ENCODE measurements at places on chromosomes 1 and 21.

GRCh38 chr1:231214918-231215680 lies 25.9 kb upstream of the GNPAT start:
- no peak for DNase-seq

DNA sequence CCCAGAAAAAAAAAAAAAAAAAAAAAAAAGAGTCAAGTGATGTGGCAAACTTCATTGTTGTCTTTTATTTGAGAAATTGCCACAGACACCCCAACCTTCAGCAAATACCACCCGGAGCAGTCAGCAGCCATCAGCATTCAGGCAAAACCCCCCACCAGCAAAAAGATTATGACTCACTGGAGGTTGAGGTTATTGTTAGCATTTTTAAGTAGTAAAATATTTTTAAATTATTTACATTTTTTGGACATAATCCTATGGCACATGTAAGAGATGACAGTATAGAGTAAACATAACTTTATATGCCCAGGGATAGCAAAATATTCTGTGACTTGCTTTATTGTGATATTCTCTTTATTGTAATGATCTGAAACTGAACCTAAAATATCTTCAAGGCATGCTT lies 95.6 kb downstream of the CENPF start:
- no peak for DNase-seq

GRCh38 chr1:218711884-218712674 lies 366.9 kb downstream of the TGFB2 start:
- no peak for DNase-seq

GRCh38 chr1:8641377-8641997 lies 176.0 kb downstream of the RERE start:
- DNase-seq, result no peak

DNA sequence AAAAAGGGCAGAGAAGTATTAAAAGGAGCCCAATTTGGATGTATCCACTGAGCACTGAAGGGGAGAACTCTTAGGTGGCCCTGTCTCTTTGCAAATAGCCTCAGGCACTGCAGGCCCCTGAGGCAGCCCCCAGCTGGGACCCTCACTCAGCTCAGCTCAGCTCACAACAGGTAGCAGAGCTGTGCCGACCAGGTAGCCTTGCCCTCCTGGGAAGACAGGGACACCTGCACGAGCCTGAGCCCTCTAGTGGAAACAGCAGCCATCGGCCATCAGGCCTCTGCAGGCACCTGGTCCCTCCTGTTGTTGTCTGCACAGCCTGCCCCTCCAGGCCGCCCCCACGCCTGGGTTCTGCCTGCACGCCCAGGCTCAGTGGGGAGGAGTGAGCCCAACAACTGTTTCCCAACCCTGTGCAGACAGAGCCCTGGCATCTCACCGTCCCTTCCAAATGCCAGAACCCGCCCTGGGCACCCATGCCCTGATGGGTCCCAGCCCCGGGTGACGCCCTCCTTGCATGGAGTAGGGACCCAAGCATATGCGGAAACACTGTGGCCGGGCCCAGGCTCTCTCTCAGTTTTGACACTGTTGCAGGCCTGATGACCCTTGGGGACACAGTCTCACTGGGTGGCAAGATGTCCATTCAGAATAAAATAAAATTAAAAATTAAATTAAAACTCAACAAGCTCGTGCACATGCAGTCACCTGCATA lies 60.0 kb upstream of the AJAP1 start:
- DNase-seq, result no peak

DNA sequence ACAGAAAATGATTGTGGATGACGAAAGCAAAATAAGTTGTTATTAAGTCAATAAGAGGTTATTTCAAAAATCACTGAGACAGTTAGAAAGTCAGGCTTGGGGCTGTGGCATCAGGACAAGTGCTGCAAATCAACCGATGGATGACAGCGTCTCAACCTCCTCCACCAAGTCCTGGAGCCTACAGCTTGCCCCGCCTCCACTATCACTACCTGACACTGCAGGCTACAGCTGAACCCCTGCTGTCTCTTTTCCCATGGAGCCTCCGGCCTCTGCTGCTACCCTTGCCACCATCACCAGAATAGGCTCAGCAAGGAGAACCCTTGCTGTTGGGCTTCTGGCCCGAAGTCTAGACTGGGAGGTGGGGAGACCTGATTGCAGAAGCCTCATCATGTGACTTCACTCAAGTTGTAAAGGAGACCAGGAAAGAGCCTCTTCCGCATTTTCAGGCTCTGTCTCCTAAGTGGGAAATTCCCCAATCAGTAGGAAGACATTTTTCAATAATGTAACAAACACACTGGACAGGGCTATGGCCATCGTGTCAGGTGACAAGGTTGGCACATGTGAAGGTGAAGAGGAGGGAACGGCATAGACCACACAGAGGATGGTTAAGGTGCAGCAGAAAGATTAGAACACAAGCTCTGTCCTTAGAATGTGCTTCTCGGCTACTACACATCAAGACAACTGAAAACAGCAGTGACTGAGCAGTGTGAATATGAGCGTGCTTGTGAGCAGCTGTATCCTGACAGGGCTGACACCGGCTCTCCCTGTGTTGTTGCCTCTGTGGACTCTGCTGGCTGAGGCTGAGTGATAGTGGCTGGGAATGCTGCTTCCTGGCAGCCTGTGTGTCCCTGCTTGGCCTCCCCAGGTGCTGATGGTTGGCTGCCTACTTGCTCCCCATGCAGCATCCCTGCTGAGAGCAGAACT lies 660.7 kb downstream of the PTPRU start:
- no peak for DNase-seq

- no peak for DNase-seq
Measured at GRCh38 chr21:26967062-26967913, at the start of gene ADAMTS5. ADAMTS5 (minus strand) TSS chr21:26967088; CDS start chr21:26966391, 697 bp downstream.

DNA sequence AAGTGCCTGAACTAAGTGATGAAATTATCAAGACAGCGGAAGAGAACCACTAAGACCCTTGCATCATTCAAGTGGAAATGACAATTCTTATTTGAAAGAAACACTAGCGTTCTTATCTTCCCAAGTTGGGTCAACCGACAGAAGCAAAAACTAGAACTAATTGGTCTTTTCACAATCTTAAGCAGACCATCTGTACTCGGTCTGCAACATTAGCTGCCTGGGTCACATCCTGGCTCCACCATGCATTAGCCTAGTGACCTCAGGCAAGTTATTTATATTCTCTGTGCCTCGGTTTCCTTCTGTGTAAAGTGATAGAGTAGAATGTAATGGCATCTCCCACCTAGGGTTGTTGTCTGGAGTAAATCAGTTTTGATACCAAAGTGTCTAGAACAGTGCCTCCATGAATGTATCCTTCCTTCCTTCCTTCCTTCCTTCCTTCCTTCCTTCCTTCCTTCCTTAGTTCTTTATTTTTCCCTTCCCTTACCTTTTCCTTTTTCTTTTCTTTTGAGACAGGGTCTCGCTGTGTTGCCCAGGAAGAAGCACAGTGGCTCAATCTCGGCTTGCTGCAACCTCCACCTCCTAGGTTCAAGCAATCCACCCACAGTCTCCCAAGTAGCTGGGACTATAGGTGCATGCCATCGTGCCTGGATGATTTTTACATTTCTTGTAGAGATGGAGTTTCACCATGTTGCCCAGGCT lies 6.0 kb downstream of the COLGALT2 start:
- no peak for DNase-seq

DNA sequence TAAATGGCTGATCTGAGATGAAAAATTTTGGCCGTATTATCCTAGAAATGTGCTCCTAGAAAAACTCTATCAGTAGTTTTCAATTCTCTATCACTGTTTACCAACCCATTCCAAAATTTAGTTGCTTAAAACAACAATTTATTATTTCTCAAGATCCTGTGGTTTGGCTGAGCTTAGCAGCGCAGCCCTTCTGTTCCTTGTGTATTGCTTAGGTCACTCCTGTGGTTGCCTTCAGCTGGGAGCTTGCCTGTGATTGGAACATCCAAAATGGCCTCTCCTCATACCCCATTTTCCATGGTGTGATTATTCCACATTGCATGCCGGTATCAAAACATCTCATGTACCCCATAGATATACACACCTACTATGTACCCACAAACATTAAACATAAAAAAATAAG lies 22.8 kb upstream of the STUM start:
- DNase-seq, result no peak

- no peak for DNase-seq
Measured at GRCh38 chr1:204257446-204257845, 43.7 kb upstream of the GOLT1A start.

DNA sequence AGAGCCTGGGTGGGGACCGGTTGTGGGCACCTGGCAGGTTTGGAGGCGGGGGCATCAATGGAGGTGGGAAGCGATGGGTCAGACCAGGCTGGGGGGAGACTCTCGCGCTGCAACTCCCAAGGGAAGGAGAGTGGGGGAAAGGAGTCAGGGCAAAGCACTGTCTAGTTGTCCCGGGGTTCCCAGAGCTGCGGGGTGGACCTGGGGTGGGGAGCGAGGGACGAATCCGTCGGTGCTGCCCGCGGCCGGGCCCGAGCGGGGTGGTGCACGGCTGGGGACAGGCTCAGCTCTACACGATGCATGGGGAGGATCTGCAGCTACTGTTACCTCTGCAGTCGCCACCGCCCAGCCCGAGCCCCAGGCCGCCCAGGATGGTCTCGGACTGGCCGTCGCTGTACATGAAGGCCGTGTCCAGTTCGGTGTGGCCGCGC lies 427 bp downstream of the AKR7A2 start:
- DNase-seq, result no peak

- DNase-seq, result no peak
Measured at GRCh38 chr1:165483412-165483811, 38.5 kb upstream of the RXRG start.

DNA sequence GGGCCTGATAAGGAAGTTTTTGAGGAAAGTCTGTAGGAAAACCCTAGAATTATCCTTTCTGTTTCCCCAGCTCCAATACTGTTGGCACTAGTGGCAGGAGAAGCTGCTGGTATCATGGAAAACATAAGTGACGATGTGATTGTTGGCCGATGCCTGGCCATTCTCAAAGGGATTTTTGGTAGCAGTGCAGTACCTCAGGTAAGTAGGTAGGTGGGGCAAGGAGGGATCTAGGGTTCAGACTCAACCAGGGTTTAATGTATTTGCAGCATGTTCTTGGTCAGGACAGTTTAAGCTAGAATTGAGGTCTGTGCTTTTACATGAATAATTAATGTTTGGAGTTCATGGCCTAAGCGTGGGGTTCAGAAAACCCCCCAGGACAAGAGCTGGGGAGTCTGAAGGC lies 62.1 kb downstream of the KDM1A start:
- no peak for DNase-seq

GRCh38 chr1:173715538-173715844 lies 710 bp downstream of the KLHL20 start:
- no peak for DNase-seq

- DNase-seq, result no peak
Measured at GRCh38 chr1:185358957-185359356, 41.9 kb upstream of the IVNS1ABP start.

DNA sequence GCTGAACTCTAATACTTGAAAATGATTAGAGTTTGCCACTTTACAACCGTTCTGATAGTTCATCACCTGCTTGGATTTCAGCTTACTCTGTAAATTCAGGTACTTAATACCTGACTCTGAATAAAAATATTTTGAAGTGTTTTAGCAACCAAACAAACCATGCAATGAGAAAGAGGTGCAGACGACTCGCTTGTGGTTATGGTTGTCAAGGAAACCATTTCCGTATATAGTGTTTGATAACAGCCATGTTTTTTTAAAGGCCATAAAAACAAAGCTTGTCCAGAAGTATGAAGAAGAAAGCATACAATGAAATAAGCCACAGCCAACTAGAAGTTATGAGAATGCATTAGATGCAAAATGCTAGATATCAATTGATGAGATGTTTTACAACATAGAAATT lies 167.2 kb upstream of the HMCN1 start:
- peak; percentile 10 for DNase-seq

GRCh38 chr1:119291611-119292206 lies 76.9 kb upstream of the HAO2 start:
- no peak for DNase-seq

DNA sequence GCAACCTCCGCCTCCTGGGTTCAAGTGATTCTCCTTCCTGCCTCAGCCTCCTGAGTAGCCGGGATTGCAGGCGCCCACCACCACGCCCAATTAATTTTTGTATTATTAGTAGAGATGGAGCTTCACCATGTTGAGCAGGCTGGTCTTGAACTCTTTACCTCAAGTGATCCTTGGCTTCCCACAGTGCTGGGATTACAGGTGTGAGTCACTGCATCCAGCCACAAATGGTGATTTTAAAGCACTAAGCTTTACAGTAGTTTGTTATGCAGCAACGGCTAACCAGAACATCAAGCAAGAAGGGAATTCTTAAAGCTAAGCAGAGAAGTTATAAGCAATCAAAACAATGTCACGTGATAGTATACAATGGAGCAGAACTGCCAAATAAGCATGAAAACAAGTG lies 65.7 kb downstream of the NVL start:
- DNase-seq, result peak; percentile 34

DNA sequence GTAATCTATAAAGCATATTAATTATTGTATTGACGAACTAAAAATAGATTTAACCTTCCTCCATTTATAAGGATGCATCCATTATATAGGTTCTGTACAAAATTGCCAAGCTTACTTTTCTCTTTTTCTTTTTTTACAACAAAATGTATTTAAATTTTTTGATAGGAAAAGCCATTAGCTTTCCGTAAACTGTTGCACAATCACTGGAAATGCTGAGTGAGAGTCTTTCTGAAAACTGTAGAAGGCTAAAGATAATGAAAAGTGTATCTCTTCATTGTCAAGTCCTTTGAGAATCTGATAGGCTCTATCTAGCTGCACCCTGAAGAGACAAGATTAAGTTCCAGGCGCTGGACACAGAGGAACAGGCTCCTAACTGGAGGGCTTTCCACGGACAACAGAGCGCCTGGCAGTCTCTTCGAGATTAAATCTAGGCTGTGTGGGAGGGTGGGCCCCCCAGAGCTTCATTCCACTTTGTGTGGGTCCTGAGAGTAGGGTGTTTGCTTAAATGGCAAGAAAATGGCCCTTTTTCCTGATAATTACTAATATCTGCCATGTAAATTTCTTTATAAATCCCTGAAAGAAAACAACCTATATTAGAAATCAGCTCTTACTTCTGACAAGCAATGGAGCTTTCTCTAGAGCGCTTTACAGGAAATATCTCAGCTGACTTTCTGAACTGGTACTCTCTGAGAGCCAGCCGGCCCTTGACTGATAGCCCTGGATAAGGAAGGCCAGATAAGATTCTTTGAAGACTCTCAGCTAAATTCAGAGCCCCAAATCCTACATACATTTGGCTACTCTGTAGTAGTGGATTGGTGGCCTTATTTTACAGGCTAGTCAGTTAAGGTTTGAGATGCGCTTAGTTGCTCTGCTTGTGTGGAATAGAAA lies 108.3 kb downstream of the FMN2 start:
- DNase-seq, result no peak

DNA sequence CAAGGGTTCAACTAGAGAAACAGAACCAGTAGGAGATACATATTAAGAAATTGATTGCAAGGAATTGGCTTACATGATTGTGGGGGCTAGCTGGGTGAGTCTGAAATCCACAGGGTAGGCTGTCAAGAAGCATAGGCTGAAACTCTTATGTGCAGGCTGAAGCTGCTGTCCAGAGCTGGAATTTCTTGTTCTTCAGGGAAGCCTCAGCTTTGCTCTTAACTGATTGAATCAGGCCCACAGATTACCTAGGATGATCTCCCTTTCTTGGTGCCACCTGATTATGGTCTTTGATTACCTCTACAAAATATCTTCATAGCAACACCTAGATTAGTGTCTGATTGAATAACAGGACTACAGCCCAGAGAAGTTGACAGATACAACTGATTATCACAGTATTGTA lies 22.5 kb upstream of the FRRS1 start:
- DNase-seq, result no peak

GRCh38 chr1:56389813-56390212 lies 189.6 kb downstream of the PLPP3 start:
- no peak for DNase-seq

- no peak for DNase-seq
Measured at GRCh38 chr1:236288620-236288976, 6.8 kb upstream of the ERO1B start.

All from stimulated activated effector memory CD8-positive, alpha-beta T cell treated with anti-CD3 and anti-CD28 coated beads, Interleukin-12 subunit alpha, Interleukin-12 subunit beta, amount 100 ng/mL, for 72 hours (primary cell).